ENCODE measurements at places on chromosomes 7 and 10.

DNA sequence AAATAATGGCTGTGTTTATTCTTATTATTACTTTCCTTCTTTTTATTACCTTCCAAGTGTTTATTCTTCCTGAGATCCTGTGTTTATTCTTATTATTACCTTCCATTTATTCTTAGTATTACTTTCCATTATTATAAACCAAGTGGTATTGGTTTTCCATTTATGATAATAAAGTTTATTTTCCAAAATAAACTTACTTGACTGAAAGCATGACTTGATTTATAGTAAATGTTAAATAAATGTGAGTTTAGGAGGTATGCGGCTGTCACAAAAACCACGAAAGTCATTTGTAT lies 20.2 kb downstream of the WIPF3 start:
- no peak for DNase-seq

DNA sequence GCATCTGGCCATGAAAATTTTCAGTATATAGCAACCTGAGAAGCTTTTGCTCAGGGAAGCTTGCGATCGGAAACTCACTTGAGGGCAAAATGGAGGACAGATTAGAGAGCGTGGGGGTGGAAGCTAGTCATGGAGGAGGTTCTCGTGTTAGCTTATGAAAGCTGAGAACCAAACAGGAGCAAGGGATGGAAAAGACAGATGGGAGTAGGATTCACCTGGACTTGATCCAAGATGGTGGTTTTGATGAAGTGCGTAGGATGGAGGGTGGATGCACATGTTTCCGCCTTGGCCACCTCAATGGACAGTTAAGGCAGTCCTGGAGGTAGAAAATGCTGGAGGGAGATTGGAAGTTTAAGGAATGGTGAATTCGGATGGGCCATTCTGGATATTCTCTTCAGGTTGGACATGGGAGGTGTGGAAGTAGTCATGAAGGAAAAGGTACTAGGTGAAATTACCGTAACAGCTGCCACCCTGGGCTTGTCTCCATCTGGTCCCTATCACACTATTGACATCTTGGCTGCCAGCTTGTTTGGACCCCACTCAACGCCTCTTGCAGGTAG lies 6.3 kb upstream of the C10orf95 start:
- DNase-seq: no peak

DNA sequence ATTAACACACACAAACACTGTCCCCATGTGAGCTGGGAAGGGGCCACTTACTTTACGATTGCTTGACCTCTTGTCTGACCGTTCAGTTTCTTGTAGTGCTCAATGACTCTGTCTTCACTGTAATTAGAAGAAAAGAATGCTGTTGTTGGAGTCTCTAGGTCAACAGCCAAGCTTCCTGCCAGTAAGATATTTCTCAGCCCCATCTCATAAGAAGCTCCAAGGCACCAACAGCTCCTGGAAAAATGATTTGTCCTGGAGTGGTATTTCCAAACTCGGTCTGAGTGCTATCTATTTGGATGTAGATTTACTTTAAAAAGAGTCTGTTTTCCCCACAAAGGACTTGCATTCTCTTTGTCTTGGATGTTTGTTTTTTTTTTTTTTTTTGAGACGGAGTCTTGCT lies 153.7 kb downstream of the PRPF18 start:
- no peak for DNase-seq

GRCh38 chr7:1603346-1604225 lies 33.8 kb upstream of the PSMG3 start:
- no peak for DNase-seq

DNA sequence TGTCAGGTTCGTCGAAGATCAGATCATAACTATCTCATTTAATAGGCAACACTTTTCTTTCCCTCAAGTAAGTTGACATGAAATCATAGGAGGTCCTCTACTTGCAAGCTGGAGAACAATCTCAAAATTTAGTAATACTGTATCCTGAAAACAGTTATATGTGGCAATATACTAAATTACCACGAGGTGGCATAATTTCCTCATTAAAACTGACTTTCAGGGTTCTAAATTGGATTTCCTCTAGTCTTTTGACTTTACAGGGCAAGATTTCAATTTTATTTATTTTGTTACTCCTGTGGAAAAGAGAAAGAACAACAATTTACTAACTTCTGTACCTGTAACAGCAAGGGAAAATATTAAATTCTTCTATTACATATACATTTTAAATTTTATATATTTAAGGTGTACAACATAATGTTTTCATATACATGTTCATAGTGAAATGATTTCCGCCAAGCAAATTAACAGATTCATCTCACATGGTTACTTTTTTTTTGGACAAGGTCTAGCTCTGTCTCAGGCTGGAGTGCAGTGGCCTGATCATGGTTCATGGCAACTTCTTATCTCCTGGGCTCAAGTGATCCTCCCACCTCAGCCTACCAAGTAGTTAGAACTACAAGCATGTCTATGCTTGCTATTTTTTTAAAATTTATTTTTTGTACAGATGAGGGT lies 53.4 kb upstream of the CYP2C18 start:
- DNase-seq: no peak

DNA sequence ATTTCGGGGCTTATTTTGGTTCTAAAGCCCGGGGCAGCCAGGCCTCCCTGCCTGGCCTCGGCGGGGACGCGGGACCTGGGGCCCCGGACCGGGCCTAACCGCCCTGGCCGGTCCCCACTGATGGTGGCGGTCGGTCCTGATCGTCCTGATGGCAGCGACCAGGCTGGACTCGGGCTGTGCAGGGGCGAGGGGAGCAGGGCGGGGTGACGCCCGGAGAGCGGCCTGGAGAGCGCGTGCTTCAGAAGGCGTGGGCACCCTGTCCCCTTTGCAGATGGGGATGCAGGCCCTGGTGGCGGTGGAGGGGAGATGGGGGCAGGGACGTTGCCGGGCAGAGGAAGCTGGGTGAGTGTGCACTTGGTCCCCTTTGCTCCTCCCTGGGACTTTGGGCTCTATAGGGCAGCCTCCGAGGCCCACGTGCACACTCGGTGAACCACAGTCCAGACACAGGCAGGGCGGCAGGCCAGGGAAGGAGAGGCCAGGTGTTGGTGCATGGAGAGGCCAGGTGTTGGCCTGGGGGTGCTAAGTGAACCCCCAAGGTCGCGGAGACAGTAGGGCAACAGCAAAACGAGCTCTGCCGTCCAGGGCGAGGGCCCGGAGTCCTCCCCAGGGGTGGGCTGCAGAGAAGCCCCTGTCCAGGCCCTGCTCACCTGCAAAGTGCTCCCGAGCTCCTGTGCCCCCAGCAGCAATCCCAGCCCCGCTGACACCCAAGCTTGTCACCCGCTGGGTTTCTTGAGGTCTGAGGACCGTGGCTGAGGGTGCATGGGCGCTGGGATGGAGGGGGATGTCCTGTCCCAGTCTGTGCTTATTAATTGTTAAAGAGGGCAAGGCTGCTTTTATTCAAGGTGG lies 42.4 kb upstream of the FAM20C start:
- DNase-seq: no peak

DNA sequence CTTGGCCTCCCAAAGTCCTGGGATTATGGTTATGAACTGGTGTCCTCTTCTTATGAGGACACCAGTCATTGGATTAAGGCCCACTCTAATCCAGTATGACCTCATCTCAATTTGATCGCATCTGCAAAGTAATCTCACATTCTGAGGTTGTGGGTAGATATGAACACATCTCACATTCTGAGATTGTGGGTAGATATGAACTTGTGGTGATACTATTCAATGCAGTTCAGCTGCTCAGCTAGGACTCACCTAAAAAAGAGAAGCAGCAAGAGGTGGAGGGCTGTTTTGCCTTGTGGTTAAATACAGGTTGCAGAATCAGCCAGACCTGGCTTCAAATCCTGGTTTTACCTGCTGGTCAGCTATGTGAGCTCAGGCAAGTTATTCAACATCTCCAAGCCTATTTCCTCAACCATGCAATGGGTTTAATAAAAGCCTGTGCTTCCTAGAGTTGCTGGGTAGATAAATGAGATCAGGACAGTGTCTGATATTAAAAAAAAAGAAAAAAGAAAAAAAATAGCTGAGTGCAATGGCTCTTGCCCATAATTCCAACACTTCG lies 8.5 kb upstream of the BAG3 start:
- DNase-seq: no peak

DNA sequence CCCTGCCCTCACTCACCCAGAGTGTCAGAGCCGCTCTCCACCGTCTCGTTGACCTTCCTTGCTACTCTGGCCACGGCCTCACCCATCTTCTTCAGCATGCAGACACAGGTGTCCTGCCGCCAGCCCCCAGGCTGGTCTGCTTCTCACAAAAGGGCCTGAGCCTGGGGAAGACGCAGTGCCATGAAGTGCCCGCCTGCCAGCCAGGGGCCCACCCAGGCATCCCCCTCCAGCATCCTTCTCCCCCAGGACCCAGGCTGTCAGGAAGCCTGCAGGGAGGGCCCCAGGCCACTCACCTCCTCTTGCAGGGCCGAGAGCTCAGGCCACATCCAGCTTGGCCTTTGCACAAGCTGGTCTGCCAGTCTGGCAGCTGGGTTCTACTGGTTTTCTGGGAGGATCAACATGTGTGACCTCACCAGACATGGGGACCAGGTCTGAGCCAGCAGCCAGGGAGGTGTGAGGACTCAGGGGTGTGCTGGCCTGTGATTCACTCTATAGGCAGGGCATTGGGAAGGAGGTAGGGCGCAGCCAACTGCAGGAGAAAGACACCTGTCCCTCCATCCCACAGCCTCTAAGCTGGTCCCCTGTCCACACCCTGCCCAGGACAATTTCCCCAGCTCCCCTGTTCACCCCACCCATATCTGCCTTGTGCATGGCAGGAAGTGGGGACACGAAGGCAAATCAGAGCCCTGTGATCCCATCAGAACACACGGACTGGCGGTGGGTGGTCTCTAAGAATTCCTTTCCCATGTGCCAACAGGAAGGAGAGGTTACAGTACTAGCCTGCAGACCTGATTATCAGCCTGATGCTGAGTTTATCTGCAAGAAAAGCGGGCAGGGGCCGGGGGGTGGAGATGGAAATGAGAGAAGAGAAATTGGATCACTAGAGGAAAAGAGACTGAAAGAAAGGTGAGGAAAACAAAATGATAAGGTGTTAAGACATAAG lies 5.7 kb downstream of the LRRC20 start:
- DNase-seq: no peak

- DNase-seq: no peak
Observed at GRCh38 chr7:41956705-41957104, 253.8 kb upstream of the INHBA start.

DNA sequence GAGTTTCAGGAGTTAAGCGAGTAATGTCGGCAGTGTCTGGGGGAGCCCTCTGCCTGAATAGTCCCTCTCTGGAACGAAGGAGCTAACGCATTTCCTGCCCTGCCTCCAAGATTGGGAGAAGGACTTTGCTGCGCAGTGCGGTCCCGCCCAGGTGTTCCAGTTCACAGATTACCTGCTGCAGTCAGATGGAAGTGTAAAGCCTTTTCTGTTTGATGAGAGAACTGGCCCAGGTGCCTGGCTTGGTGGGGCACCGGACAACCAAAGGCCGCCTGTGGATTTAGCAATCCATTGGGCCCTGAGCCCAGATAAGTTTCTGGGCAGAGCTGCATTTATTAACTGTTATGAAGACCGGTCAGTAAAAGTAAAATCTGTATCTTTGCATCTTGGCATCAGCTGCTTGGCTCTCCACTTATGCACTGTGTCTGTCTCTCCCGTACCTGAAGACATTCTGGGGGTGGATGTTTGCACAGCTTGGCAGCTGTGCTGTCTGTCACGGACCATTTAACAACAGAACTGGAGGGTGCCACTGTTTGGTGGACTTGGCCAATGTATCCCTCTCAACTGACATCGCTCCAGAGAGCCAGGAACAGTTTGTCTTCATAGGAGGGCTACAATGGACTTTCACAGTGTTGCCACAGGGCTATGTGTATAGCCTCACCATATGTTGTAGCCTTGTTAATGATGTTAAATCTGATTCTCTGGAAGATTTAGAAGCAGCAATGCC lies 654.7 kb upstream of the ZWINT start:
- no peak for DNase-seq

DNA sequence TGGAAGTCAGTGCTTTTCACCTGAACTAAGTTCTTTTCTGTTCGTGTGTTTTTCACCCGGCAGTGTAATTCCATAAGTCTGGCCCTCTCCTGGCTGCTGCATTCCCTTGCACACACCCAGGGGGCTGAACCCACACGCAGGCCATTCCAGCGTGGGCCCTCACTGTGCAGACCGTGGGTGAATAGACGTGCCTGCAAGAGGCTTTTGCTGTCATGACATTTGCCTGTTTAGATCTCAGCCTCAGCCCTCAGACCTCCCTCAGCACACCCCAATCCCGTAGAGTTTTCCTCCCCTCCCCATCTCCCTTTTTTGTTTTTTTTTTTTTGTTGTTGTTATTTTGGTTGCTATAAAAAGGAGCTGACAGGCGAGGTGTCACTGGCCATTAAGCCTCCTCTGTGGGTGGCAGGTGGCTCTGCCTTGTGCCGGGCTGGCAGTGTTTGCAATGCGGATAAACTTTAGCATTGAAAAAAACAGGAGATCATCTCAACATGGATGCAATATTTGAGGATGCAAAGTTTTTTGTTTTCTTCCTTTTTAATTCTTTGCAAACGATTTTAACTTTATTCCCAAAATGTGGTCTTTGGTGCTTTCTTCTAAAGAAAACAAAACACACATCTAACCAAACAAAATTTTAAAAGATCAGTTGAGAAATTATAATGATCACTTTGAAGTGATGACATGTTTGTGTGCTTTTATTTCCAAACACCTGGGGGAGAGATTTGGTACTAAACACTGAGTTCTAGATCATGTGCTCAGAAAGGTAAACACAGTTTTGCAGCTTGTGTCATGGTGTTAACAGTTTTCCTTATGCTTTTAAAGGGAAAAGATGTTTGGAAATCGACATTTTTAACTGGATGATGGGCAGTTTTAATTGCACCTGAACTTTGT lies 58.8 kb downstream of the WDR37 start:
- no peak for DNase-seq

DNA sequence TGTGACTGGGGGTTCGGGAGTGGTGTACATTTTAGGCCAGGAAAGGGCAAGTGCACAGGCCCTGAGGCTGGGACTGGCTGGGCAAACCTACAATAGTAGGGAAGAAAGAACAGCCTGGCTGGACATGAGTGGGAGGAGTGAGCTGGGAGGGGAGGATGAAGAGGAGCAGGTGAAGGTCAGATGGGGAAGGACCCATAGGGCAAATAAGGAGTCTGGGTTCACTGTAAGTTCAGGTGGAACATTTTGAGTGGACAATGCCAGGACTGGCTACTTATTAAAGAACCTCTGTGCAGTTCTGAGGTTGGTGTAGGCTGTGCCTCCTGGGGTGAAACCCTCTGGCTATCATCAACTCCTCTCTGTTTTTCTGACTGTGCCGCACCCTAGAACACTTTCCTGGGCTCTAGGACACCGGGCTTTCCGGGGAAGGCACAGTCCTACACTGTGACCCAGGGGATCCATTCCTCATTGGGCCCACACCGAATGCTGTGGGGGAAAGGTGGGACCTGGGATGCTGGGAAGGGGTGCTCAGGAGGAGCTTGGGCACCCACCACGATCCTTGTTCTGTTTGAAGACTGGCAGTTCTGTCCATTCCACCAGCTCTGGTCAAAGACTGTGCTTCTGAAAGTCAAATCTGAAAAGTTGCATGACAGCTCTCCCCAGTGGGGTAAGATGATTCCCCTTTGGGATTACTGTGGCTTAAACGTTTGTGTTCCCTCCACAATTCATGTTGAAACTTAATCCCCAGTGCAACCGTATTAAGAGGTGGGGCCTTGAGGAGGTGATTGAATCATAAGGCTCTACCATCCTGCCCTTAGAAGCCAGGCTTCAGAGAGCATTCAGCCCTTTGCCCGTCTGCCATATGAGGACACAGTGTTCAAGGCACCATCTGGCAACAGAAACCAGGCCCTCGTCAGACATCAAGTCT lies 4.0 kb upstream of the MMP21 start:
- DNase-seq: no peak

- DNase-seq: no peak
Observed at GRCh38 chr10:62764011-62764410, 40.5 kb upstream of the ADO start.

- no peak for DNase-seq
Observed at GRCh38 chr10:114478281-114478680, 74.0 kb upstream of the AFAP1L2 start.
